ENCODE measurements at places on chromosomes 12 and 14. TPM values are rescaled to one million over a fixed set of nuclear protein-coding genes. Genes with fewer than 3 reads are reported as not detected.

The METTL25 gene
- total RNA-seq, result 4.4 TPM

The COCH gene
- 6.7 TPM for total RNA-seq

DNA sequence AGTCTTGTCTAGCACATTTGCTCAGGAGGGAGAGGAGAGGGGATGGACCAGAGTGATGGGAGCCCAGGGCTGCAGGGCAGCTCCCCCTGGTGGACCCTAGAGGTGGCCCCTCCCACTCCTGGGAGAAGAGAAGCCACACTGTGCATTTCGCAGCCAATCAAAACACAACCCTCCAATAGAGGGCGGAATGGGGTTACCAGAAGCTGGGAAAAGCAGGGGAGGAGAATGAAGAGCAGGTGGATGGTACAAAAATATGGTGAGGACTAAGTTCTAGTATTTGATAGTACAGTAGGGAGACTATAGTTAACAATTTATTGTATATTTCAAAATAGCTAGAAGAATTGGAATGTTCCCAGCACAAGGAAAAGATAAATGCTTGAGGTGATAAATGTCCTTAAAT is 23.6 kb downstream of the VASH1 start:
- peak; percentile 60 for DNase-seq

- no peak for DNase-seq
Observed at GRCh38 chr14:88993946-88994345, 169.5 kb downstream of the TTC8 start.

DNA sequence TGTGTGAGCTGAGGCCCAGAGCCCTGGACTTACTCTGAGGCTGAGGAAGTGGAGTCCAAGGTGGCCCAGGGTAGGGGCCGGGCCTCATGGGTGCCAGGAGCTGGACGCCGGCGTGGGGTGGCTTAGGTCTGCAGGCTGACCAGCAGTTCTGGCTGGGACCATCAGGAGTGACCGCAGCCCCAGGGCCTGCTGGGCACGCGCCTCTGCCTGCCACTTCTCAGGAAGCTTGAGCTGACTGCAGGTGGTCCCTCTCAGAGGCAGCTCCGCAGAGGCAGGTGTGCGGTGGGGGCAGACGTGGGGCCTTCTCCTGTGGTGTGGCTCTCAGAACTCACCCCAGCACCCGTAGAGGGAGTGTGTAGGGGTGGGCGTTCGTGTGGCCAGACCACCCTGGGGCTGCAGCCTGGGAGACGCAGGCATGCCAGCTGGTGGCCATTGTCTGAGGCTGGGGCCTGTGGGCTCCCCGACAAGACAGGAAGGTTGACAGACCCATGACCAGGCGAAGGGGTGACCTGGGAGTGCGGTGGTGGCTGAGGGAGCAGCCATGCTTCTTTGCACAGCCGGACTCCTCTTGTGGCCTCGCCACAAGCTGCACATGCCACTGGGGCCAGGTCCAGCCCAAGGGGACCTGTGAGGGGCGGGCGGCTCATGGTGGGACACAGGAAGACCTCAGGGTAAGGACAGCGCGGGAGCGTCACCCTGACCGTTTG is 40.0 kb upstream of the TEX22 start:
- no peak for DNase-seq

DNA sequence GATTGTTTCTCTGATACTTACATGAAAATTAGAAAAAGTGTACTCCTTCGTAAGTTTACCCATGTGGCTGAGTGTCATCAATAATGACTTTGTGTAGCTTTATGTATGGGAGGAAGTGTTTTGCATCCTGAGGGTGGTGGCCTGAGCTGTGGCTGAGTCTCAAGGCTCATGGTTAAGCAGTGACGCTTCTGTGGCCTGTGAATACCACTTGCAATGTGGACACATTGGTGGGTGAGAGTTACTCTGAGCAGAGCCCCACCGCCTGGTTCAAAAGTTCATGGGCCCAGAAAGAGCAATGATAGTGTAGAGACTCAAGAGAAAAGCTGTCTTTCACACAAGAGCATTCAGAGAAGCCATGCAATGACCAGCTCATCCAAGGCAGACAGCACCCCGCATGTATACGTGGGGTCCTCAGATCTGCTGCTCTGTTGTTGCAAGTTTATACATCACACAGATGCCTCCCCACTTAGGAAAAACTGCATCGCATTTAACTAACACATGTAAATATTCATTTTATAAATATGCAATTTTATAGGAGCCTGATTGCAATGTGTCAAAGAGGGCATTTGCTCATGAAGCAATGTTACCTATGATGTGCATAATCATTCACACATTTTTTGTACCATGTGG is 55.1 kb upstream of the FRMD6 start:
- DNase-seq, result no peak

The BBOF1 gene
- 4.0 TPM for total RNA-seq

- DNase-seq, result no peak
Observed at GRCh38 chr12:132396657-132397056, 67.3 kb upstream of the GALNT9 start.

DNA sequence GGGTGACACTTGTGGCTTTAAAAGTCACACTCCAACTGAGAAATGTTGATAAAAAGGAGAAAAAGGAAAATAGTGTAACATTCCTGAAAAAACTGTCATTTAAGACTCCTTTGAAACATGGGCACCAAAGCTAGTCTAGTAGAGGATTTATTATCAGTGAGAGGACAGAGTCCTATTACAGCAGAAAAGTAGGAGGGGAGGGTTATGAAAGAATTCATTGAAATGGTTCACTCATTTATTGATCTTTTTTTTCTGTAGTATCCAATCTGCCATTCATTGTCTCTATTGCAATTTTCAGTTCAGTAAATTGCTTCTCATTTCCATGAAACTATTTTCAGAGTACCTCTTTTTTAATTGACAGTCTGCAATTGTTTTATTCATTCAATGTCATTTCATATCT is 25.4 kb downstream of the PPM1A start:
- no peak for DNase-seq

The GSC gene
- not detected for total RNA-seq

GRCh38 chr12:102067574-102068258 is 5.9 kb upstream of the WASHC3 start:
- no peak for DNase-seq

DNA sequence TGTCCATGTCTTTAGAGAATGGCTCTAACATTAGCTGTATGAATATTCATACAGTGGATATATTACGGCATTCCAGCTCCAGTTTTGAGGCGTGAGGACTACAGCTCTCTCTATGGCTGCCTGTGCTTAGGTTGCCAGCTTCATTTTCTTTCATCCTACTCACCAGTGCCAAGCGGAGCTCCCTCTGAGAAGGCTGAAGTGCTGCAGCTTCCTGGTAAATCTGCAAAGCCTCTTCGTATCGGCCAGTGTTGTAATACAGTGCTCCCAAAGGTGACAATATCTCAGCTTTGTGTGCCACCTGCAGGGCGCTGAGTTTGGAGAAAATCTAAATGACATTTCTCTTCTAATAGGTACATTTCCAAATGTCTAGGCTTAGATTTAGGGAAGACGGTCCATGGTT is 19.8 kb upstream of the OVCH1 start:
- no peak for DNase-seq

DNA sequence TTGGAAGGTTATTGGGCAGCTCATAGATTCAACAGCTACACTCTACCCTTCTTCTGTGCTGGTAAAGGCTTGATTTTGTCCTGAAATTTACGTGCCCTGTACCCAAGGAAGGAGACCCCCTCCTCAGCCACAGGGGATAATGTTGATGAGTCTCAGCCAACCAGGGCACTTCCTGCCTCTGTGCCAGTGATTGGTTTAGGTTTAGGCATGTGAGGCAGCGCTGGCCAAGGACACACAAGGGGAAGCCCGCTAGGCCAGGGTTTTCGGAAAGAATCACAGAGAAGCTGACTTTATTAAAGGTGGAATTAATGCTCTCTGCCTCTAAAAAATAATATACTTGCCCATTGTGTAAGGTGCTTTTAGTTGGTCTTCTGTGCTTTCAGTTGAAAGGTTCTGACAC is 15.4 kb upstream of the CTDSP2 start:
- no peak for DNase-seq

The RPL10L gene
- not detected for total RNA-seq

The PNMA1 gene
- 24.6 TPM for total RNA-seq

DNA sequence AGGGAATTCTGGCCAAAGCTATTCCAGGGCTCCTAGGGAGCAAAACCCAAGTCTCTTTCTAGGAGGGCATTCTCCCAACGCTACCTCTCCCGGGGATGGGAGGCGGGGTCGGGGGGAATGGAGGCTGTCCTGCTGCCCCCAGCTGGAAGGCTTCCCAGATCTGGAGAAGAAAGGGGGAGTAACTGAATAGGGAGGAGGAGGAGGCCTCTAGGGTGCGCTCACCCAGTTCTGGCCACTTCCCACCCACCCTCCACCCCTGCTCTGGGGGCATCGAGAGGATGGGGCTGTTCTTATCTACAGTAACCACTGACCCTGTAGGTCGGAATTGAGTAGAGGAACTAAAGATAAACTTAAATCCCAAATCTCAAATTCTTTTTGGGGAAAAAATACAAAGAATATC is 579 bp upstream of the RNASE1 start:
- DNase-seq, result no peak

- no peak for DNase-seq
Observed at GRCh38 chr14:105171004-105171673, 2.6 kb upstream of the JAG2 start.

The NTN4 gene
- total RNA-seq, result 4.3 TPM

GRCh38 chr14:77130386-77130785 is 11.2 kb downstream of the ZDHHC22 start:
- no peak for DNase-seq

DNA sequence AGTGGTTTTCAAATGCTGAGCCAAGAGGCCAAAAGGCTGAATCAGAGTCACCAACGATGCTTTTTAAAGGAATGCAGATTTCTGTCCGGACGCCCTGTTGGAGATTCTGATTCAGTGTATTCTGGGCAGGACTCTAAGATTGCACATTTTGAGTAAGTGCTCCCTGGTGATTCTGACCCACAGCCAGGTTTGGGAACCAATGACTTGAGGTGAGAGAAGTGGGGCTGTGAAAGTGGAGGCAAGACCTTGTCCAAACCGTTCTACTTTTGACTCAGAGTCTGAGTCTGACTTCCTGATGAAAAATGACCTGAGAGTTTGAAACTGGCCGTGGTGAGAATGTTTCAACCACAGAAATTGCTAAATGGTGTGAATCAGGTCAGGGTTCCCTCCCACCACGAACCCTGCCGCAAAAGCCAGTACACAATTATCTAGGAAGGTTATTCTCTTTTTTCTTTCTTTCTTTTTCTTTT is 90.2 kb downstream of the NTN4 start:
- no peak for DNase-seq

DNA sequence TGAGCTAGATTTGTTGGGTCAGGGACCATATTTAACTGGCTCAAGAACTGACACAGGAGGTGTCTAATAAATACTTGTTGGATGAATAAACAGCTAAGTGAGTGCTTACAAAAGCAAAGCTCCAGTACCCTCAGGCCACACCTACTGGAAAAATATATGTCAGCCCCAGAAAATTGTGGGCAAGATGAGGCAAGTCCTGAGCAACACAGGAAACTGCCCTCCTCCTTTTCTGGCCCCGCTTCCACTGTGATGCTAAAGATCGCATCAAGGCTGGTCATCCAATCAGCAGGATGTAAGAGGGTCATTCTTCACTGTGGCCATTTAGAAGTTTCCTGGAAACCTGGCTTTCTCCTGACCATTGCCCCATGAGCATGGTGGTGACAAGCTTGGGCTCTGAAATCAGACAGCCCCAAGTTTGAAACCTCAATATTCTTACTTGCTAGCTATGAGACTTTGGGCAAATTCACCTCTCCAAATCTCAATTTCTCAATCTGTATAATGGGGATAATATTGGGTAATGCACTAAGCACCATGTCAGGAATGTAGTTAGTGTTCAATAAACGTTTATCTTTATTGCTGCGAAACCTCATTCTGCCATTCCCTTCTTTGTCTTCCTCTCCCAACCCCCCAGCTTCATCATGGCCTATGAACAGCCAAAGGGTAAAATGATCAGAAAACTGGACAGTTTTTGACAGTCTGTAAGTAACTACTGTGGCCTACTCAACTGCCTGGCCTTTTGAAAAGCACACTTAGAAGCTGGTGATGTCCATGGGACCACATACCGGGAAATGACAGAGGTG is 139.3 kb upstream of the PZP start:
- peak; percentile 10 for DNase-seq

- no peak for DNase-seq
Observed at GRCh38 chr12:103879048-103879692, 38.1 kb upstream of the NT5DC3 start.

GRCh38 chr14:58765843-58766242 is 128.1 kb downstream of the DACT1 start:
- no peak for DNase-seq

DNA sequence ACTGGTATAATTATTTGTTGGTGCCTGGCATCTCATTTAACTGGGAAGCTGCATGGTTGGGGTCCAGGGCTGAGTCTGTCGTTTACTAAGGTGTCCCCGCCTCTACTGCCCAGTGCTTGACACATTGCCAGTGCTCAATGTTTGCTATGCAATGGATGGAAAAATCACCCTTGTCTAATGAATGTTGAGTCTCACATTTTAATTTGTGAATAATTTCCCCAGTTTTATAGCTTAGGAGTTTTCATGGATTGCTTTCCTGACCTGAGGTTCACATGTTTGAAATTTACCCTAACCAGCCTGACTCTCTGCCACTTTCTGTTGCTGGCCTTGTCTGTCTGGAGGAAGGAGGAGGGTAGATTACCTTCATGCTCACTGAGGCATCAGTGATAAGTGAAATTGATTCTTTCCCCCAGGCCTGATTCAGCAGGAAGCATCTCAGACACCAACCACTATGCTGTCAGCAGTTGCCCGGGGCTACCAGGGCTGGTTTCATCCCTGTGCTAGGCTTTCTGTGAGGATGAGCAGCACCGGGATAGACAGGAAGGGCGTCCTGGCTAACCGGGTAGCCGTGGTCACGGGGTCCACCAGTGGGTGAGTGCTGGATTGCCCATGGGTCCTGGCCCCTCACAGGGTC is 2.4 kb downstream of the DHRS2 start:
- DNase-seq, result no peak

- no peak for DNase-seq
Observed at GRCh38 chr14:90857866-90858265, 41.6 kb upstream of the TTC7B start.

GRCh38 chr12:118986050-118986449 is 4.7 kb downstream of the SRRM4 start:
- no peak for DNase-seq

DNA sequence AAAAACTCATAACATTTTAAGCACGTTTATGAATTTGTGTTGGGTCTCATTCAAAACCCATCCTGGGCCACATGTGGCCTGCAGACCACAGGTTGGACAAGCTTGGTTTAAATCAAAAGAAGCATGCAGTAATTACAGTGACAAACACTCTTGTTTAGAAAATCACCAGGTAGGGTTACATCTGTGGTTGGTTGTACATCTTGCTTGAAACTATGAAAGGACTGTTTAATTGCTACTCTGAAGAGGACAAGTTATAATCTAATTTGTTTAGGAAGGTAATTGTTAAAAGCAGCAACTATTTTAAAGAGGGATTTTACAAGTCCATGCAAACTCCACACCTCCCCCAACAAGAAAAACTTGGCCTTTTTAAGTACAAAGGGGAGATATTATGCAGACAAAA is 4.0 kb downstream of the TRIP11 start:
- no peak for DNase-seq

Data from HCT116 (cell line).